Activated T-cell treated with anti-CD3 and anti-CD28 coated beads, Interleukin-2, amount 50 U/mL, for 72 hours (primary cell): ENCODE measurements at places on chromosomes 11 and 22.
A peak's percentile ranks its signal among the peaks of the same experiment; 100 is the strongest.

DNA sequence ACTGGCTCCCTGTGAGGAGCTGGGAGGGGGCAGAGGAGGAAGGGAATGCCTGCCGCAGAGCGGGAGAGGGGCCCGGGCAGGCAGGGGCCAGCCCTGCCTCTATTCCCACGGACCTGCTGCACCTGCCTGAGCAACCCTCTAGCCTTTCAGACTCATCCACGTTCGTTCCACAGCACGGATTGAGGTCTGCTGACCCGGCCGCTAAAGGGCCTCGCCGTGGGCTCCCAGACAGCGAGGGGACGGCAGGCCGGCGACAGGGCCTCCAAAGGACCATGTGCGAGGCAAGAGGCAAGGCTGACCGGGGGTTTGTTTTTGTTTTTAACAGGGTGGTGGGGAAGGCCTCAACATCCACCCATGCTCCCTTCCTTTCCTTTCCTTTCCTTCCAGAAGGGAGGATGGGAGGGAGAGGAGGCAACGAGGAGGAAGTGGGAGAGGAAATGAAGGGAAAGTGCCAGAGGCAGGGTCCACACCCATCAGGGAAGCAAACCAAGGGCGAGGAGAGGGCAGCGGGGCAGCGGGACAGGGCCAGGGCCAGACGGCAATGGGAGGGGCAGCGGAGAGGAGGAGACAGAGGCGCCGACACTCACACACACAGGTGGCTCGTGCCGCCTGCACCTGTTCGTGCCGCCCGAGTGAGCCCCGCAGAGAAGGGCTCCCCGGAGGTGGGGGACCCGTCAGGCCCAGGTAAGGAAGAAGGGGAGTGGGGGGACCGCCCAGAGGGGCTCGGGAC, 7.5 kb downstream of the LRFN4 start:
- DNase-seq: no peak

GRCh38 chr11:17766073-17766359, 31.4 kb downstream of the KCNC1 start:
- DNase-seq: no peak

- peak; percentile 27 for DNase-seq
Observed at GRCh38 chr11:59754494-59754858, 700 bp upstream of the STX3 start.

- no peak for DNase-seq
Observed at GRCh38 chr11:79412761-79413160, 28.1 kb downstream of the TENM4 start.

- DNase-seq: peak; percentile 29
Observed at GRCh38 chr11:13308704-13309103, 31.1 kb downstream of the BMAL1 start.

DNA sequence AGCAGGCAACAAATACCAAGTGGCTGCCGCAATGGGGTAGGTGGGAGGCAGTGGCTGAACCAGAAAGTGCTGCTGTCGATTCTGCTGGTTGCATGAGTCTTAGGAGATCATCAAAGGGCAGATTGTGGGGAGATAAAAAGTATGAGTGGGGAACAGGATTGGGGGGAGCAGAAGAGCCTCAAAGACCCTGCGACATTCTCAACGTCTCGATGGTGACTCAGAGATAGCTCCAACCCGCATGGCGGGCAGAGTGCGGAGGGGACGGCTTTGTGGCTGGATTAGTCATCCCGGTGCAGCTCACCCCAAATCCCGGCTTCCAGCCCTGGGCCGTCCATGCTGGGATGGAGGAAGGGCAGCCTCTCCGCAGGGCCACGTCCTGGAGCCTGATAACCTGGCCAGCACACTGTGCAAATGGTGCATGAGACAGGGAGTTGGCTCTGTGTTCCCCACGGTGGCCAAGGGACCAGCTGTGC, 11.6 kb upstream of the RTN4R start:
- DNase-seq: peak; percentile 12

- no peak for DNase-seq
Observed at GRCh38 chr22:39256186-39256552, 11.4 kb upstream of the PDGFB start.

- DNase-seq: no peak
Observed at GRCh38 chr11:64243236-64243854, 2.5 kb downstream of the FKBP2 start.

GRCh38 chr11:67273260-67273990, 7.2 kb downstream of the GRK2 start:
- no peak for DNase-seq

DNA sequence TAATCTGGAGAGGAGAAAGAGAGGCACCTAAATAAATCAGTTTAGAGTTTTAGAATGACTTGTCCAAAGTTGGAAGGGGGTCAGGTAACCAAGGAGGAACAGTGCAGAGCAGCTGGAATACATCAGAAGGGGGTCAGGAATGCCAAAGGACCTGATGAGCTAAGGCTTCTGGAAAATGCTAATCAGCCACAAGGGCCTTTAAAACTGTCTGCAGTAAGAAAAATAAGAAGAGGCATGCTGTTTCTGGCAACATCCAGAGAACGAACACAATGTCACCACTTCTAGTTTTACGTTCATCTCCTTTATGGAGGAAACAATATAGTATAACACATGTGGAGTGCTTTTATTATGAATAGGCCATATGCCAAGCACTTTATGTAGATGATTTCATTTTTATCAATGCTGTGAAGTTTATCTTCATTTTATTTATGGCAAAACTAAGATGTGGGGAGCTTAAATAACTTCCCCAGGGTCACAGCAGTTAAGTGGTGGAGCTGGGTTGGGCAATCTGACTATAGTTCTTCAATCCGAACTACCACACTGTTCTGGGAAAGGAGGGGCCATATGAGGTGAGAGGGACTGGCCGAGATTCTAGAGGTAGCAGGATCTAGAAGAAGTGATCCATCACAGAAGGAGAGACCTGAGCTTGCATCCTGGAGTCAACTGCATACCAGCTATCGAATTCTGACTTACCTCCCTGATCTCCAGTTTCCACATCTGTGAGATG, 22.6 kb downstream of the ACO2 start:
- DNase-seq: no peak

GRCh38 chr22:43209971-43210370, 23.0 kb upstream of the TTLL12 start:
- no peak for DNase-seq

DNA sequence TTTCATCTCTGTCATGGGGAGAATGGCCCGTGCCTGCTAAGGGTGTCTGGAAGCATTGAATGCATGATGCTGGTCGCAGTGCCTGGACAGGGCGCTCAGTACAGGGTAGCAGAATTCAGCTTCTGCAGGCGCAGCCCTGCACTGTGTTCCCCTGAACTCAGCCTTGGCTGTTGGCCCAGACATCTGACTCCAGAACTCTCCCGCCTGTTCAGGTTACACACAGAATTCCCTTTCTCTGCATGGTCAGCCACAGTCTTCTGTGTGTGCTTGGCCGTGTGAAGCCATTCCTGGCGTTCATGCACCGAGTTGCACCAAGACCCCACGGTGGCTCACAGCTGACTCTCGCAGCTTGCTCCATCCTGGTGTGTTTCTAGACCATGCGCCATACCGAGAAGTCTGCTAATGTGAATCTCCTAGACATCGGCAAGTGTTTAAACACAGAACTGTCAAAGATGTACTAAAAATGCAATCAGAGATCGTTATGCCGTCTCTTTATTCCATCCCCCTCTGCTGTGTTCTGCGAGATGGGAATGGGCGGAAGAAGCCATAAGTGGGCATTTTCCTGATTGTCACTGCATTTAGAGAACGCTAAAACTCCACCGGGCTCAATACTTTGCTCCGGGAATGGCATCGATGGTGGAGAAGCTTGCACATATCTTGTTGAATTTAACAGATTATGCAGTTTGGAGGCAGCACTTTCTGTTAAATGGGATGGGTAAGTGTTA, 55.6 kb downstream of the MPPED1 start:
- no peak for DNase-seq

DNA sequence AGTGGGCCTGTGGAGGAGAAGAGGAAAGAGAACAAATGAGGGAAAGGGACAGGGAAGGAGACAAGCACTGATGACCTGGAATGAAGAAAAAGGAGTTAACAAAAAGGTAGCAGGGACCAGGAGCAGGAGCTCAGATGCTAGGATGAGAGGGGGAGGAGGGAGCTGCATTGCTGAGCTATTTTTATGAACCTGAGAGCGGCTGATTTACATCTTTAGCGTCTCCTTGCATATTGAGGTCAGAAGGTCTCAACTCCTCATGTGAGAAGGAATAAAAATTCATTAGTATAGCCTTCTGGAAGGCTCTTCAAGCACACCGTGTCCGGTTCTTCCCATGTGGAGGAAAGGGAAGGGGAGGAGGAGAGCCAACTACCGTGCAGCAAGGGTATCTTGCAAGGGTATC, 33.1 kb upstream of the LRRC55 start:
- no peak for DNase-seq

- DNase-seq: no peak
Observed at GRCh38 chr11:2138068-2138430, 1.1 kb downstream of the IGF2 start.

- DNase-seq: peak; percentile 27
Observed at GRCh38 chr22:46653596-46653995, 33.4 kb downstream of the GRAMD4 start.

DNA sequence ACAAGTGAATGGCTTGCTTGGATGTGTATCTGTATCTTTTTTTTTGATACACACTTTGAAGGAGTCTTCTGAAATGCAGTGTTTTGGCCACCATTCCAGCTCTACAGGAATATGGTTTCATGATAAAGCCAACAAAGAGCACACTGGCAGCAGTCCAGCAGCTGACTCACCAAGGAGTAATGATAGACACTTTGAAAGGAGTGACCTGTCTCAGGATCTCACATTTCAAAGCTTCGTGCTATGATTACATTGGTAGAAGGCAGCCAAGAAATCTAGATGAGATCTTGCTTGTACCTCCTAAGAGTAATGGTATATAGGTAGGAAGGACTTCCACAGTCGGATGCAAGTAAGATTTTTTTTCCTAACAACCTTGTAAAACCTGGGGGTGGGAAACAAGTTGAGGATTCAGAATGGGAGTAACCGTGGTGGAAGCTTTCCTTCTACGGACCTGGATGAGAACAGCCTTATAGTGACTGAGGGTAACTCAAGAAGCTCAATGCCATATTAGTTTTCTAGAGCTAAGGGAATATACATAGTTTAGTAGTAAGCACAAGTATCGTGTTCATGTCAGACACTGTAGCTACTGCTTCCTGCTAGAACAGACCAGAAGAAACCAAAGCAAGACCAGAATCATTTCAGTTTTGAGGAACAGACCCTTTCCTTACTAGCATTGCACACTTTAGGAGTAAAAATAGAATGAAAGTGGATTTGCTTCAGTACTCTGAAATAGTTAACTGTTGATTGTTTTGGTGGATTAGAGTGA, 25.0 kb downstream of the MTMR3 start:
- DNase-seq: peak; percentile 13

- DNase-seq: no peak
Observed at GRCh38 chr11:132504501-132505041, 1027.7 kb downstream of the OPCML start.

GRCh38 chr11:102669664-102670063, 35.9 kb downstream of the MMP27 start:
- DNase-seq: no peak

DNA sequence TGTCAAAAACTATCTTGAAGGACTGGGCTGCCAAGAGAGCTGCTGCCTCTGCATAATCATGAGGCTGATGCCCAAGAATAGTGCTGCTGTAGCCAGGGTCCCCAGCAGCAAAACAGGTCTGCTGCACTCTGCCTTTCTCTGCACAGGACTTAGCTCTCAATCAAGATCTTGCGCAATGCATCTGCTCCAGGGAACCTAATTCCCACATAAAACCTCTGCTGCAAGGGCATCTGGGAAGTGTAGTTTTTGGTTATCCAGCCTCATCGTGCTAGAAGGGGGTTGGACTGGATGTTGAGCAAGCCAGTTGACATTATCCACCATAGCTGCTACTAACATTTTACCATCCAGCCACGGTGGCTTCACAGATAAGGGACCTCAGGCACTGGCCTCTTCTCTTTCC, 192.7 kb downstream of the C11orf91 start:
- no peak for DNase-seq

DNA sequence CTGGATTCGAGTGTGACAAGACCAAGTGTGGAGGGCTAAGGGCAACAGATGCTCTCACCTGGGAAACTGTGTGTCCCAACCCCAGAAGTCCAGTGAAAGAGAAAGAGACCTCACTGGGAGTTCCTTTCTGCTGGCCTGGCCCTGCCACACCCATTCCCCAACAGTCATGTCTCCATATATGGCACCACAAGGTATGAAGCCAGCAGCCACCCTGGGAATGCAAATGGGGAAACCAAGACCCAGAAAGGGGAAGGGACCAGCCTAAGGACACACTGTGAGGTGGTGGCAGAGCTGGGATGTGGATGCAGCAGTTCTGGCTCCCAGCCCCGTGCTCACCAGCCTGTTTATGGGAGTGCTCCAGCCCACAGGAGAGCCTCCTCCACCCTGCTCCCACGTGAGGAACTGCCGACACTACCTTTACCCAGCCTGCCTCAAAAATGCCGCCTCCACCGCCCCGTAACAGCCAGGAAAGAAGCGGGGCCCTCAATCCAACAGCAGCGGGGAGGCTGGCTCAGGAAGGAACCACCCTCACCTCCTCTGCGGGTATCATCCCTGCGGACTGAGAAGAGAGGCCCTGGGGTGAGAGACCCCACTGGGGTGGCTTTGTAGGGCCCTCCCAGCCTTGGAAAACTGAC, 12.6 kb downstream of the LMO1 start:
- no peak for DNase-seq

DNA sequence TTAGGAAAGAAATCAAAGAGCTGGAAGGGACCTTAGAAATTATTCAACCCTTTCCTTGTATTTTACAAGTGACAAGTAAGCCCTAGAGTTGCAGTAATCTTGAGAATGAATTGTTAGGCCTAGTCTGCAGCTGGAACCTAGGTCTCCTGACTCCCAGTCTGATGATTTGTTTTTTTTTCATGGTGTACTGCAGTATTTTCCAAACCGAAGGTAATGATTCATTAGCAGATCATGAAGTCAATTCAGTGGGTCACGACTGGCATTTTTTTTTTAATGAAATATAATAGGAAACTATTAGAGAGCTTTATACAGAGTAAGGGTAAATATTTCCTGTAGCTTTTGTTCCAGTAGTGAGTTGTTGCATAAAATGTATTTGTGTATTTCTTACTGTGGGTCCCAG, 42.8 kb downstream of the EXT2 start:
- DNase-seq: no peak
